ENCODE measurements at places on chromosomes 6 and 20.
A peak's percentile ranks its signal among the peaks of the same experiment; 100 is the strongest.

GRCh38 chr6:81263531-81264168 is 488.8 kb downstream of the TENT5A start:
- DNase-seq = no peak

GRCh38 chr20:51185277-51185676 is 162.4 kb upstream of the KCNG1 start:
- DNase-seq = no peak

DNA sequence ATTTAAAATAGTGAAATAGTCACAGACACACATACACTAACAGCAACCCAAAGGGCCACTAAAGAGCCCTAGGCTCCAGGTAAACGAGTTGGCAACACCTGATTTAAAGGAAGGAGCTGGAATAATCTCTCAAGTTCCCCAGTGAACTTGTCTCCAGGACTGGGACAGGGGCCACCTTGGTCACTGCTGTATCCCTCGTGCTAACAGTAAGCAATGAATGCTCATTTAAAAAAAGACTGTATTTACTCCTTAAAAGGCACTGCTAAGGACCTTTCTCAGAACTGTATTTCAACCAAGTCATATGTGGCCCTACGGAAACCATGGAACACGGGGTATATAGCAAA is 1.3 kb downstream of the DIDO1 start:
- peak; percentile 30 for DNase-seq

GRCh38 chr6:10736731-10737130 is 10.9 kb upstream of the TMEM14B start:
- DNase-seq = no peak

DNA sequence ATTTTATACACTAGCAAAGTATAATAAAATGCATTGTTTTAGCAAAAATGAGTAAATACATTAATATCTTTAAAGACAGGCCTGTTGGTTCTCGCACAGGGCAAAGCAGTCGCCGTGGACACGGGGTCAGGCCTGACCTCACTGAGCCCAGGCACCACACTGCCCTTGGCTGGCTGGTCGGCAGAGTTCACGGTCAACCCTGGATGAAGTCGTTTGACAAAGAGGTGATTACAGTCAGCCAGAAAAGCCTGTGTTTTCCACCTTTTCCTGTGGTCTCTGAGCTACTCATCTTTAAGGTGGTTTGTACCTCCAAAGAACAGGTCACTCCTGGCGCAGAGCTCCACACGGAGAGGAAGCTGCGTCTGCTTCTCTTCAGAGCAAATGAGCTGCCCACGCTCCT is 191.5 kb downstream of the DLL1 start:
- DNase-seq = no peak

DNA sequence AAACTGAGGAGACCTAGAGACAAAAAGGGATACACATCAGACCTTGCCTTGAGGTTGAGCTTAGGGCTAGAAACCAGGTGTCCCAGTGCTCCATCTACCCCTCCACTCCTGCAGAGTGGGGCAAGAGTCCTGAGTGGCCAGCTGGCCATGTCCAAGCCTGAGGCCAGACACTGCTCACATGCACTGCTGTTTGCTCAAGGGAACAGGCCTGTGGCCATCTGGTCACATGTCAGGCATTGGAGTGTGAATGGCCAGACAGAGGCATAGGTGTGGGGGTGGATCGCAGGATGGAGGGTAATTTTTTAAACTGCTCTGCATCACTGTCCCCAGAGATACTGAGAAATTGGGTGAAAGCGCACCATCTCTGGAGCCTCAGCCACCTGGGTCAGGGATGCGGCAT is 30.5 kb downstream of the MAFB start:
- DNase-seq = no peak

DNA sequence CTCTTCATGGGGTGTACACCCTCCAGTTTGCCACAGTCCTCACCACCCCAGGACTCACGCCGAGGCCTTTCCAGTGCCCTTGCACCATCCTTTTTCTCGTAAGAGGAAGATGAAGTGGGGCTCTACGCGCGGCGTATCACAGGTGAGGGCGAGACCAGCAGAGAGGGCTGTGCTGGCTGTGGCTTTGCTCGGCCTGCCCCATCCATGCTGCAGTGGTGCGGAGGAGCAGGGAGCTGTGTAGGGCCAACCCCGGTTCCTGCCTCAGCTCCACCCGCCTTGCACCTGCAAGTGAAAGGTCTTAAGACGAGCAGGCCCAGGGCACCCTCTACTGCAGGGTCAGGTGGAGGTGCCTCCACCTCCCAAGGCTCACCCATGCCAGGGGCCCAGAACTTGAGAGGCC is 24.1 kb downstream of the RBCK1 start:
- no peak for DNase-seq

- DNase-seq = no peak
Observed at GRCh38 chr6:92044312-92044711, 1375.0 kb downstream of the EPHA7 start.

GRCh38 chr6:14477559-14477958 is 360.0 kb downstream of the CD83 start:
- DNase-seq = no peak

GRCh38 chr20:45497971-45498494 is 17.4 kb downstream of the SPINT3 start:
- no peak for DNase-seq

- peak; percentile 55 for DNase-seq
Observed at GRCh38 chr6:89145091-89145955, 532 bp upstream of the PM20D2 start.

DNA sequence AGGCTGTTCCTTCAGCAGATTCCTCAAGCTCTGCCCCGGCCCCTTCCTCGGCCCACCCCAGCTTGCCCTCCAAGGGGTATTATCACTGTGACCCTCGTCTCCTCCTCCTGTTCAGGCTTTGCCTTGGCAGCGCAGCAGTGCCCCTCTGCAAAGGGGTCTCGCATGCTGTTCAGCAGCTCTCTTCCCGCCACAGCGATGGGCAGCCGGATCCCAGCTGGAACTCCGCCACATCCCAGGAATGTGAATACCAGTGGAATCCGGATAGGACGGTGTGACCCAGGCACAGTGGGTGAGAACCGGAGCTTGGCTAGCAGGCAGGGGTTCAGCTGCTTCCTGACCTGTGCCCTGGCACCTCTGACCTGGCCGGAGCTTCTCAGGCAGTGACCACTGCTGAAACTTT is 52.9 kb downstream of the RNASET2 start:
- no peak for DNase-seq

DNA sequence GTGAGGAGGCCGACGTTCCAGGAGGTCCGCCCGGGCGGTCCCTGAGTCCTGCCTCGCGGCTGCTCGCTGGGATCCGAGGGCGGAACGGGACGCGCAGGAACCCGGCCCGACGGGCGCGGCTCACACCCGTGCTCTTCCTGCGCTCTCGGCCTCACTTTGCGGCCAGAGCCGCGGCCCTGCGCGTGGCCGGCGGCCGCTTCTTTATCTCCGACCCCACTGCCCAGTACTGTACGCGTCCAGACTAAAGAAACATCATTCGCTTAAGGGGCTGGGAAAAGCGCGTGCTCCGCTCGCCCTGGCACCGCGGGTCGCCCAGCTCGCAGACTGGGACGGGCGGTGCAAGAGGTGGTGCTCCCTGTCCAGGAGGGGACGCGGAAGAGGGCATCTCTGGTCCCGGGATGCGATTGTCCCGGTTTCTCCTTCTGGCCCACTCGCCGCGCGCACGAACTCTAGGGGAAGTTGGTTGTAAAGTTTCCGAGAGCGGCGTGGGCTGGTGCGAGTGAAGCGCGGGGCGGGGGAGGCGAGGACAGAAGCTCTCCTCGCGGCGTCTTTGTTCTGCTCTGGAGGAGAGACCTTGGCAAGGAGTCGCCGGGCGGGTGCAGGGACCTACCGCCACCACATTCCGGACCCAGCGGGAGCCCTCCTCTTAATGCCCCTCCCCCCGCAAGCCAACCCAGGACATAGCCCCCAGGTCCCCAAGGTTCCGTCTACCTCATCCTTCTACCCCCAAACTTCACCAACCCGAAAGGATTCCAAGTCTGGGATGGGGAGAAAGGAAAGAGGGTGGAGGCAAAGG is 71.0 kb downstream of the SOX4 start:
- DNase-seq = peak; percentile 31

- DNase-seq = no peak
Observed at GRCh38 chr6:43124481-43124880, 46.6 kb upstream of the SRF start.

- DNase-seq = peak; percentile 15
Observed at GRCh38 chr6:113774127-113774825, 82.9 kb upstream of the MARCKS start.

DNA sequence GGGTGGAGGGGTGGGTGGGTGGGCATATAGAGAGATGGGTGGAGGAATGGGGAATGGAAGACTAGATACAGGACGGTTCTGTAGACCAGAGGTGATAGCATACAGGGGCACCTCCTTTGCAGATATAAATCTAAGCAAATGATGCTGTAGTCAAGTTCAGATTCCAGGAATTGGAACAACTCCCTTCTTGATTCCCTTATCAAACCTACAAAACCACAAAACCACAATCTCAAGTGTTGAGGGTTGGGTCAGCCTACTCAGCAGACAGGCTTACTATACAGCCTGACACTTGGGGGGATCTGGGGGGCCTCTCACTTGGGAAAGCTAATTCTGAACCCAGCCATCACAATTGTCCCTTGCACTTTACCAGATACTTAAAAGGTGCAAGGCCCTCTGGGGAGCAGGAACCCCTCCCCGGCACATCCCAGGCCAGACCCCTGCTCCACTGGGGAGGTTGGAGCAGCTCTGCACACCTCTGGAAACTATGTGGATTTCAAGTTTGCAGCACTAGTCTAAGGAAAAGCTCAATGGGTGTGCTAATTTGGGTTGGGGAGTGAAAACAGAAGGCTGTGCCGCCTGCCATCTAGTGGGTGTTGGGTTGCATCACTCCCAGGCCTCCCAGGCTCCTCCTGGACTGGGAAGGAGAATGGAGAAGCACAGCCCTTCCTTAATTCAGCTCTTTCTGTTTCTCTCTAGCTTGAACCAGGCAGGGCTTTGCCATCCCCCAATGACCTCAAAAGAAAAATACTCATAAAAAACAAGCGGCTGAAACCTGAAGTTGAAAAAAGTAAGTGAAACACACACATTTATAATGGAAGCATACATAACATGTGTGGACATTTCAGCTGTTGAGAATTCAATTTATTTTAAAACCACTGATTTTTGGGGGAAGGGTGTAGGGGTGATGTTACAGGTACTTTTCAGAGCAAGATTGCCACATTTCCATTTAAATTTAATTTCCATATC is 121.2 kb upstream of the LAMP5 start:
- DNase-seq = peak; percentile 58

DNA sequence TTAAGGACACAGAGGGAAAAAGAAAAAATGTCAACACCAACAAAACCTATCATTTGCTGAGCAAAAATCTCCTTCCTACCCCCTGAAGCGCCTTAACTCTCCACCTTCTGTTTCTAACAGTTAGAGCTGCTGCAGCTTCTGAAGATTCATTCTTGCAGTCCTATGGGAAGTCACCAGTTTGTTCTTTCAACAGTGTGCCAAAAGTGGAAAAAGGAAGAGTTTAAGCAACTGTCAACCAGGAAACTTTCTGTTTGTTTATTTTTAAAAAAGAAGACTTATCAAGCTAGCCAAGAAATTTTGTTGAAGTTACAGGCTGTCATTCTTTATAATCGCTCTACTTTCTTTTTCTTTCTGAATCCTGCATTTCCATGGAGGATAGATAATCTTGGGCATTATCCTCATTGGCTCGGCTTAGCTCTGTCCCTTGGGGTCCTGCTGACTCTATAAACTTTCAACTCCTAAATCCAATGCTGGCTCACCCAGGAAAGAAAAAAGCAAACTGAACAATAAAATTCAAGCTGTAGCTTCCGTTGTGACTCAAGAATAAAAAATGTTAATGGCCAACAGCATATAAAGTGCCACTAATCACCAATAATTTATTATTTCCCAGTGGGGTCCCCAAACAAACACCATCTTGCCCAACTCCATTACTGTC is 172.8 kb upstream of the CITED2 start:
- no peak for DNase-seq

DNA sequence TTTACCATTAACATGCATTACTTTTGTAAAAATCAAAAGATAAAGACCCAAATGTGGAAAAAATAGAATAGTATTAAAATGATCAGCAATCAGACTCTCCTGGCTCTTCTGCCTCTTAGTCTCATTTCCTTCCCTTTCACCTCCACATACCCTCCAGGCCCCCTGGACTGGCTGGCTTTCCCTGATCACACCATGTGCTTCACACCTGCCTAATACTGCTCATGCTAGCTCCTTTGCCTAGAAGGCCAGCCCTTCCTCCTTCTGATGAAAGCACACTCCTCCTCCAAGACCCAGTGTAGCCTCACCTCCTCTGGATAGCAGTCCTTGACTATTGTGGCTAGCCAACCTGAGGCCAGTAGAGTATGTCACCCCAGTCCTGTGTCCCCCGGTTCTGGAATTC is 182.0 kb upstream of the HEY2 start:
- DNase-seq = no peak

GRCh38 chr6:52566201-52566600 is 10.7 kb downstream of the TRAM2 start:
- DNase-seq = no peak

GRCh38 chr6:2792330-2793110 is 27.3 kb downstream of the WRNIP1 start:
- no peak for DNase-seq

DNA sequence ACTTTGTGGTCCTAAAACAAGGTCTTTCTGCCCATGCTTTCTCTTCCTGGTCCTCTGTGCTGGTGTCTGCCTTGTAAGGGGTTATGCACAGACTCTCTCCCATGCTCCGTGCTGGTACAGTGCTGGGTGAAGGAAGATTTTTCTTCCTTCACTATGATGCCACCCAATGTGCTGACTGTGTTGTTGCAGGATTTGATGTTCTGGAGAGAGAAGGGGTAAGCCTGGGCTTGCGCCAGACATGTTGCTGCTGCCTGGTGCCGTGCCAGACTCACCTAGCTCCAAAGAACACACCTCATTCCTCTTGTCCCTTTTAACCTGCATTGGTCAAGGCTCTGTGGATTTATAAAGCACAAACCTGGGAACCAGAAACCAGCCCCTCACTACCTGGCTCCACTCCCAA is 28.4 kb upstream of the ARMH2 start:
- peak; percentile 29 for DNase-seq

DNA sequence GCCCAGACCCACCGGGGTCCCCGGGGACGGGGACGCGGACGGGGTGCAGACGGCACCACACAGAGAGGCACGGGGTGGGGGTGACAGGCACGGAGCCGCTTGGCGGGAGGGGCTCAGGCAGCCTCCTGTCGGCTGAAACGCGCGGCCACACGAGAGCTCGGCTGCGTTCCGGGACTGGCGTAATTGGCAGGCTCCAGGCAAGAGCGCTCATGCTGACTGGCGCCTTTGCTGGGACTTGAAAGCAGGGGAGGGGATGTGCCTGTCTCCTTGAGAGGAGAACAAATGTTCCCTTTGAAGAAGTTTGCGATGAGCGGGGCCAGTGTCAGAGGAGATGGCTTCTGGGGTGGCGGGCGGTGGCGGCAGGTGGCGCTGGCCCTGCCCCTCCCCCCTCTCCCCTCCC is 25.8 kb downstream of the BHLHE23 start:
- no peak for DNase-seq

GRCh38 chr6:11404838-11405237 is 132.7 kb upstream of the TMEM170B start:
- no peak for DNase-seq

- DNase-seq = no peak
Observed at GRCh38 chr6:114580882-114581281, 238.1 kb upstream of the HS3ST5 start.

- DNase-seq = no peak
Observed at GRCh38 chr6:35823601-35824000, 18.4 kb downstream of the LHFPL5 start.

Measured in kidney tubule cell (primary cell).